ENCODE measurements at places on chromosomes 7 and 10.

DNA sequence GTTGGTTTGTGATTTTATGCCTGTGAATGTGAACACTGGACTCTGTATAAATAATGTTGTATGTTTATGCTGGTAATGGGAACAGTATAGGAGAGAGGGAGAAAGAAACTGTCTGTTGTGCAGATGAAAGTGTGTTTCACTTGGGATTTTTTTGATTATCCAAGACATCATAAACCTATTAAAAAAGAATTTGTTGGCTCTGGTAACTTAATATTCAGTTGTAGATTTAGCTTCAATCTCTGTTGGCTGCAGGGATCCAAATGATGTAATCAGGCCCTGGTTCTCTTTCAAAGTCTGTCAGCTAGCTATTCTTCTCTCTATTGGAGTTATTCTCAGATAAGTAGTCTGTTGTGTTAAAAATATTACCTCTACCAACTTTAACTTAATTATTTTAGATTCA, 168.8 kb upstream of the RHOBTB1 start:
- DNase-seq = no peak

DNA sequence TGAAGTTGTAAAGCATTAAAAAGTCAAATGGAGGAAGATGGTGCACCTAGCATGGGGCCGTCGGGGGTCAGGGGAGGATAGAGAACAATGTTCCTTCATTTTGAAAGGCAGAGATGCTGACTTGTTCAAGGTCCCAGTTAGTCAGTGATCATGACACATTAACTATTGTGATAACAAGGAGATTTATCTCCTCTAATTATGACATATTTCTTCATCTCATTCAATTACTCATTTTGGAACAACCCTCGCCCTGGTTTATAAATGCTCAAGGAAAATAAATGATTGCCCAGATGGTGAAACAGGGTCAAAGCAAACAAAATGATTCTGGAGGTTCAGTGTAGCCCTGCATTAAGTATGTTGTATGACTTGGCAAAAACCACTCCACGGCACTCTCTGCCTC, 106.2 kb downstream of the ITIH5 start:
- DNase-seq = no peak

GRCh38 chr10:774661-775244, 85.3 kb upstream of the DIP2C start:
- DNase-seq = no peak

- no peak for DNase-seq
These were observed 9.0 kb downstream of the AEBP1 start for GRCh38 chr7:44112997-44113763.

GRCh38 chr10:129096065-129096984, 370.7 kb upstream of the MGMT start:
- peak; percentile 11 for DNase-seq

DNA sequence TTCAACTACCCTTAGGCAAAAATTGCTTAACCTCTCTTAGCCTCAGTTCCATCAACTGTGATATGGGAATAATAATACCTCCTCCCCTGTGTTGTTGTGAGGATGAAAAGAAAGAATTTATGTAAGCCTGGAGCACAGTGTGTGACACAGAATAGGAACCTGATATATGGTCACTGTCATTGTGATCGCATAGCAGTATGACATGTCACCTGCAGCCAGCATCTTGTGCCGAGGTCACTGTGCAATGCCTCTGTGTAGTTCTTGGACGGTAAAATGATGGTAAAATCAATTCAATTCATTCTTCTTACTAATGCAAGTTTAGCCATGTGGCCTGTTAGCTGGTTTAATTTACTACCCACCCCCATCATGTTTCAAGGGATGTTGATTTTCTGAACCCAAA, 54.6 kb upstream of the GPR158 start:
- DNase-seq = no peak

DNA sequence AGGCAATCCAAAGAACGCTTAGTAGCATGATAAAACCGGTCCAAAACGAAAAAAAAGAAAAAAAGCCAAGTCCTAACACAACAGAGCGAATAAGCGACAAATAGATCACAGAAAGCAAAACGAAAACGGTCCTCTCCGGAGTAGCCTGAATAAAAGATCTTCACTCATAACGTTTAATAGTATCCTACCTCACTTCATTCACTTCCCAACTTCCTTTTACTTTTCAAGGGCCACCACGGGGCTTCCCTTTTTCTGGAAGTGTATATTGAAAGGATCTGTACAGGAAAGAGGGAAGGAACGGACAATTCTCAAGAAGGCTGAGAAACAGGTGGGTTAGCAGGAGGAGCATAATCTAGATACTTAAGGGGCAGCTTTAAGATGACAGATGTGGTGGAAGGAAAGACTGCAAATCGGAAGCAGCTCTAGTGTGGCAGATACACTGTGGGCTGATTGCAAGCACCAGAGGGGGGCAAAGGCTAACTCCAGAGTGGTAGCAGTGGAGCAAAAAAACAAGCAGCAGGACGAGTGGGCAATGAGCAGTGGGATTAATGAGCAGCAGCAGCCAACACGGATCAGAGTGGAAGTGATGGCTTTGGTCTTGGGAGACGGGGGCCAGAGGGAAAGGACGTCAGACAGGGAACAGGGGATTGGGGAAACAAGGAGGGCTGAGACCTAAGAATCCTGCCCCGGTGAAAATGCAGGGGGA, 866 bp downstream of the CNOT4 start:
- DNase-seq = no peak

DNA sequence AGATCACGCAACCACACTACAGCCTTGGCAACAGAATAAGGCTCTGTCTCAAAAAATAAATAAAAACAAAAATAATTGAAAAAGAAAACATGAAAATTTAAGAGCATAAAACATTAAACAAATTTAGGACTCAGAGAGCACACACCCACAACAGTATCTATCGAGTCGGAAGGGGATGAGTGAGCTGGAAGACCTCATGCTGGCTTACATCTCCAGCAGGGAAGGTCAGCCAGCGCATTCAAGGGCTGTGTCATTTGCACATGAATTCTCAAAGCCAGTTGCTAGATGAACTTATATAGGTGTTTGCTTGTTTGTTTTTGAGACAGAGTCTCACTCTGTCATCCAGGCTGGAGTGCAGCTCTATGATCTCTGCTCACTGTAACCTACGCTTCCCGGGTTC, 50.3 kb downstream of the SRRM3 start:
- no peak for DNase-seq

DNA sequence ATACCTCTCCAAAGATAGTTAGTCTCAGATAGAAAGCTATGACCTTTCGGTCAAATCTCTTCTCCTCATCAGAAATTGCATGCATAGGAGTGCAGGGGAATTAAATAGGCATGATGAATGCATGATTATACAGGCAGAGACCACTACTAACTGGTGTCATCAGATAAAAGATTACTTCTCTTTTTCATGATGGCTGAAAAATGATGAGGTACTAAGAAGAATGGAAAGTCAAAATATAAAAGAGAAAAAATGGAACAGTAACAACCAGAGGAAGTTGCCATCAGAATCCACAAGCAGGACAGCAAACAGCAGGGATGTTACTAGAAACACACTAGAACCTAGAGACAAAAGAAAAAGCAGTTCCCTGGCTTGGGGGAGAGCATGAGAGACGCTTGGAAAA, 31.6 kb downstream of the CTTNBP2 start:
- no peak for DNase-seq

GRCh38 chr7:47934831-47935230, 13.4 kb downstream of the PKD1L1 start:
- DNase-seq = no peak

- no peak for DNase-seq
These were observed 1.1 kb downstream of the MAP3K8 start for GRCh38 chr10:30435073-30435422.

- DNase-seq = no peak
These were observed 204.5 kb upstream of the CDCA7L start for GRCh38 chr7:22150221-22150620.

DNA sequence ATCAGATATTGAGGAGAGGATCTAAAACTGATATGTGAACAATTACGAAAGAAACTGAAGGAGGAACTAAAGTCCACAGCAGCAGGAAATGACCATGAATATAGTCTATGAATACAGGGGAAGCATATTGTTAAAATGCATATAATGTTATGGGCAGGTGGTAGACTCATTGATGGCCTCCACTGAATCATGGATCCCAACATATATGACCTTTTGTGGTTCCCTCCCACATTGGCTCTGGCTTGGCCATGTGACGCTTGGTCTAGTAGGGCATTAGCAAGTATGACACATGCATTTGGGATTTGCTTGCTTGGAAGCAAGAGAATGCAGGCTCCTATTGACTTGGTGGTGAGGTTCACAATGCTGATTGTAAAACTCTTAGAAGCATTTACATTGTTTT, 55.2 kb upstream of the RAB18 start:
- DNase-seq = no peak

- DNase-seq = no peak
These were observed 318.0 kb upstream of the POT1 start for GRCh38 chr7:125247514-125248098.

GRCh38 chr7:105625986-105626385, 44.7 kb upstream of the EFCAB10 start:
- DNase-seq = no peak

- no peak for DNase-seq
These were observed 17.2 kb downstream of the SH2B2 start for GRCh38 chr7:102303669-102304422.

GRCh38 chr10:42953684-42954674, 122.9 kb upstream of the RET start:
- no peak for DNase-seq

DNA sequence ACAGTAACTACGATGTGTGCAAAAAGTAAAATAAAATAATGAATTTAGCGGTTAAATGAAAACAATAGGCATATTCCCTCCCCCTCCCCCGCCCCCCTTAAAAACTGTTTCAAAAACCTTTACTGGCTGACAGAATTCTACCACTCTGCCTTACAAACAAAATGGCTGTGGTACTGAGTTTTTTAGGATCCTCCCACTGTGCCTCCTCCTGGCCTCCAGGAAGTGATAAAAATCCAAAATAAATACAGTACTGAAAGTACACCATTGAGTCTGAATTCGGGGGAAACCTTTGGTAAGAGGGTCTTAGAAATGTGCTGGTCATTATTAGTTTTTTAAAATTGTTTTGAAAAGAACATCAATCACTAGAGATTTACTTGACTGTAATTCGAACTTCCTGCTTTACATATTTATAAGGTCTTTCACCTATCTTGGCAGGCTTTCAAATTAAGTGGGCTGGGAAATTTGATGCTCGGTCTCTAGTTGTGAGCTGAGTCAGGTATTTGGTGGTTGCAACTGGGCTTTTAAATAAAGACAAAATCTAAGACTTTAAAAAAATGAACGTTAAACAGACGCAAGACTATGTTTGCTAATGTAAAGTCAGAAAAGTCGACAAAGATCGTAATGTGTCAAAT, 32.5 kb upstream of the EPC1 start:
- DNase-seq = peak; percentile 32

All from GM04504 (cell line).